Smooth muscle cell of the brain vasculature (primary cell): ENCODE measurements at places on chromosomes 7 and 10.

GRCh38 chr7:54738737-54739136, 20.3 kb downstream of the SEC61G start:
- DNase-seq = no peak

- no peak for DNase-seq
Measured at GRCh38 chr7:155959894-155960293, 147.6 kb upstream of the SHH start.

- DNase-seq = peak; percentile 6
Measured at GRCh38 chr7:65946904-65947303, 35.1 kb downstream of the GUSB start.

GRCh38 chr10:113856563-113856962, 2.1 kb downstream of the NHLRC2 start:
- DNase-seq = no peak

DNA sequence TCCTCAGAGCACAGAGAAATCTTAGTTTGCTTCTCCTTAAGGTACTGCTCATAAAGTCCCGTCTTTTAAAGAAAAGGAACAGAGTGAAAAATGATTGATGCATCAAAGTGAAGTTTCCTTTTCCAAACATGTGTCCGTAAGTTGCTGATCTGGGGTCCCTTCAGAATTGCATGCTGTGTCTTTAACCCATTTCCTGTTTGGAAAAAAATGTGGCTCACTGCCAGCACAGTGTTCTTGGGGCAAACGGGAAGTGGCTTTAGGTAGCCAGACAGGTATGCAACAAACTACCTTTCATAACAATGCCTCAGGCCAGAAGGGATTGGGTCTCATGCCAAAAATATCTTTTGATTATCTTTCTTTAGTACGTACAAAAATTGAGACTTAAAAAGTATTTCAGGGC, 50.9 kb downstream of the TFAM start:
- DNase-seq = no peak

DNA sequence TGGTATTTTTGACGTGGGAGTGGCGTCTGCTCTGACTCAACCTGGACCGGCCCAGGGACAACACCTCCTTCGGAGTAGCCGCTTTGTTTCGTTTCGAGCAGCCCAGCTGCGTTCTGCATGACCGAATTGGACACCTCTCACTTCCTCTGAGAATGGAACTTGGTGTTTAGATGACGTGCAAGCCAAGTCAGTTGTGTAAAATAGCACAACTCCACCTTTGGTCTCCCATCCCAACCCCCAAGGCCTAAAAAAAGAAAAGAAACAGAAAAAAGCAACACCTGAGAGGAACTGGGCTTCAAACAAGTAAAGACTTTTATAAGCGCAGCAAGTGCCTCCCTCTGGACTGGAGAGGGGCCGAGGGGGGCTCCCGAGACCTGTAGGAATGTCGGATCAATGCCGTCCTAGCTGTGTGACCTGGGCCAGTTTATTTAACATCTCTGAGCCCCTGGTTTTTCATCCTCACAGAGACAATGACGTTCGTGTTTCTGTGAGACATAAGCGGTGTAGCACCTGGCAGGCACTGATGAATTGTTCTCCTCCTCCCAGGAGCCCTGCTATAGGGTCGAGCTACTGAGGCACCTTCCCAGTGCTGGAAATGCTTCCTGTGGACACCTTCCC, 52.0 kb upstream of the SMNDC1 start:
- no peak for DNase-seq
